ENCODE measurements at places on chromosomes 2 and 18.
A peak's percentile ranks its signal among the peaks of the same experiment; 100 is the strongest.

GRCh38 chr2:53545604-53546003 lies 222.0 kb upstream of the CHAC2 start:
- DNase-seq, result no peak

DNA sequence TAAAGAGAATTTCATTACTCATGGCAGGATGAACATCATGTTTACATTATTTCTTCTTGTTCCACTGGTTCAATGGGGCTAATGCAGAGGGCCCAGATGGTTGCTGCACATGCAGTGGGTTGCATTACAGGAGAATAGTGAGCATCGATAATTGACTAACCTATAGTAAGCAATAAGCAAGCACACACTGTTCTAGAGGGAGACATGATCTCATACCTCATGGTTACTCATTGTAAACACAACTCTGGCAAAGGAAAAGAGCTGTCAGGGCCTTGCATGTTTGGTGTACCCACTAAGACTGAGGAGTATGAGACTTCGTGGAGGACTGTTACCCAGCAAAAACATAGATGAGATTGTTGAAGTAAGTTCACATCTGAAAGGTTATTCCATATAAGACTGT lies 885.6 kb upstream of the VRK2 start:
- no peak for DNase-seq

DNA sequence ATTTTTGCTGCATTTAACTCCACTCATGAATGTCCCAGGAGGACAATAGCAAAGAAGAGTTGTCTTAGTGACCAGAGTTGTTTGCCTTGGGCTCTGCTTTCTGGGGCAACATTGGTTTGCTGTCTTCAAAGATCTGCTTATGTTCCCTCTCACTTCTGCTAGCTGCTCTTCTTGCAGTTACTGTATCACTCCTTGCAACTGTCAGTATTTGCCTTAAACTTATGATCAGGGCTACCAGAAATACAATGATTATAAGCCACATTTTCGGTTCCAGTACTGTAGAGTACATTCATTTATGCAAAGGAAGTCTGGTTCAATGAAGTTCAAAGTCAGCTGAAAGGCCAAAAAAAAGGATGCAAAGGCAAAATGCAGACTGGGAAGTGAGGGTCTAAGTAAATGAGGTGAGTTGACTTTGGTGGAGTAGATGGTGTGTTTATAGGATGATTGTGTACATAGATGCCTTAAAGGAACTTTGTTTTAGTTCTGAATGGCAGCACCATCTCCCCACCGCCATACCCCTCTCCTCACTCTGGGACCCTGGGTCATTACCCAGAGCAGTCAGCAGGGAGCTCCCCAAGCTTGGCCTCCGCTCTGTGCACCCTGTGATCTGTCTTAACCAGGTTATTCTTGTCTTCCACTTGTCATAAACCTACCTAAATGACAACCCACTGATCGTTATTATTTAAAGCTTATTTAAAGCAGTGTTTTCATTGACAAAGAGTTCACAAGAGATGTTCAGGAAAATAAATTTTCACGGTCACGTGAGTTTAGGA lies 236.0 kb downstream of the DOK6 start:
- no peak for DNase-seq

DNA sequence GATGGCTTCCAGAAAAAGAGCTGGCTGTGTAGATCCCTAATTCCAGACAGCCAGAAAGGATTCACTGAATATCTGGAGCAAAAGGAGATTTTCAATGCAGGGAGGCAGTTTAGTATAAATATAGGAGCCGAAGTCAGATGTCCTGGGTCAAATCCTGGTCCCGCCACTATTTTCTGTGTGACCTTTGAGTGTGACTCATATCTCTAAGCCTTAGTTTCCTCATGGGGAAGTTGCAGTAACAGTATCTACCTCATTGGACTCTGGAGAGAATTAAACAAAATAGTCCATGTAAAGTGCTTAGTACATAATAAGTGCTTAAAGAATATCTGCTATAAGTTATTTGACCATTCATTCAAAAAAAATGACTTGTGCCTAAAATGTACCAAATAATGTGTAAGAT lies 52.1 kb upstream of the ITGA6 start:
- no peak for DNase-seq

DNA sequence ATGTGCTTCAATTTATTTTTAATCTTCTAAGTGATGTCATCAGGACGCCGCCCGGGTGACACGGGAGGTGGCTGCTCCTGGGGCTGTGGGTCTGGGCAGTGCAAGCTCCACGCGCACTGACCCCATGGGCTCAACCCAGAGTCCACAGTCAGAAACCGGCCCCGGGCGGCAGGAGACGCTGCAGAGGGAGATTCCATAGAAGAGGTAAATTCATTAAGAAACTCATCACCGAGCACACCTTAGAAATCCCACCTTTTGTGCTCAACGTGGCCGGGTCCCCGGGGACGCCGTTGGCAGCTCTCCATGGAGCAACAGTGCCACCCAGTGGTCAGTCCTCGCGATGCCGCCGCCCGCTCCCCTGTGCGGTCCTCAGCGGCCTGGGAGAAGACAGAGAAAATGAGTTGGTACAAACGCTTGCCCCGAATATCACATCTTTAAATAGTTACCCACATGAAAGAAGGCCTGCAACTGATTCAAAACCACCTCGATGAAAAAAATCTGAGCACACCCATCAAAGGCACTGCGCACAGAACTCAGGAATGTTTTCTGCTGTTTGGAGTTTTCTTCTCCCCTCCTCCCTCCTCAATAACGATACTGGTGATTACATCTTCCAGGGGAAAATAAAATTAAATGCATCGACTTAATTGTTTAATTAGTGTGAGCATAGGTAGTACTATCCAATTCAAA lies 92.6 kb downstream of the CMPK2 start:
- DNase-seq, result peak; percentile 35

DNA sequence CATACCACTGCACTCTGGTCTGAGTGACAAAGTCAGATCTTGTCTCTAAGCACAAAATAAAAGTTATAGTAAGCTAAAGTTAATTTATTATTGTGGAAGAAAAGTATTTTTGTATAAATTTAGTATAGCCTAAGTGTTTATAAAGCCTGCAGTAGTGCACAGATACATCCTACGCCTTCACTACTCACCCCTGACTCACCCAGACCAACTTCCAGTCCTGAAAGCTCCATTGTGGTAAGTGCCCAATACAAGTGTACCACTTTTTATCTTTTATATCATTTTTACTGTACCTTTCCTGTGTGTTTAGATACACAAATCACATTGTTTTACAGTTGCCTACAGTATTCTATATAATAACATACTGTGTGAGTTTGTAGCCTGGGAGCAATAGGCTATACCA lies 57.5 kb downstream of the UBE2E3 start:
- no peak for DNase-seq

GRCh38 chr2:100921685-100922161 lies 80.4 kb upstream of the RPL31 start:
- DNase-seq, result no peak

GRCh38 chr2:71630454-71631328 lies 177.3 kb downstream of the DYSF start:
- DNase-seq, result no peak

All from iPS DF 19.7 (cell line).